Muscle of leg (tissue), 16 donors: ENCODE measurements at places on chromosomes 5 and 9. TPM values are rescaled to one million over a fixed set of nuclear protein-coding genes. Genes with fewer than 3 reads are reported as not detected.

The DNAH5 gene
- total RNA-seq, result 1.7 TPM

The MAT2B gene
- total RNA-seq, result 34.8 TPM

The C9orf50 gene
- not detected for total RNA-seq

The TXNDC8 gene
- total RNA-seq, result not detected

The UBLCP1 gene
- 14.5 TPM for total RNA-seq

The TRUB2 gene
- 23.9 TPM for total RNA-seq

The NR2F1 gene
- total RNA-seq, result 1.8 TPM

The FUT7 gene
- total RNA-seq, result not detected

The CACFD1 gene
- 11.1 TPM for total RNA-seq
